ENCODE measurements at places on chromosomes 3 and 15. TPM values are rescaled to one million over a fixed set of nuclear protein-coding genes. Genes with fewer than 3 reads are reported as not detected.

ZPLD1 gene
- total RNA-seq = not detected

GATM gene
- not detected for total RNA-seq

RAB27A gene
- 20.6 TPM for total RNA-seq

TNFAIP8L3 gene
- total RNA-seq = 6.6 TPM

TBL1XR1 gene
- total RNA-seq = 143 TPM

SSR3 gene
- 149 TPM for total RNA-seq

CD96 gene
- not detected for total RNA-seq

HES1 gene
- 7.1 TPM for total RNA-seq

HESX1 gene
- total RNA-seq = 0.19 TPM

IL5RA gene
- total RNA-seq = not detected

ISL2 gene
- 0.37 TPM for total RNA-seq

TMEM43 gene
- total RNA-seq = 94.0 TPM

GOLGA6L4 gene
- total RNA-seq = 0.31 TPM

TPRG1 gene
- 0.93 TPM for total RNA-seq

ICE2 gene
- 20.3 TPM for total RNA-seq

Measured in cardiac ventricle fibroblast (primary cell).